ENCODE measurements at places on chromosomes 2 and 18.

- no peak for DNase-seq
Measured at GRCh38 chr2:200603972-200604371, 18.2 kb downstream of the AOX1 start.

DNA sequence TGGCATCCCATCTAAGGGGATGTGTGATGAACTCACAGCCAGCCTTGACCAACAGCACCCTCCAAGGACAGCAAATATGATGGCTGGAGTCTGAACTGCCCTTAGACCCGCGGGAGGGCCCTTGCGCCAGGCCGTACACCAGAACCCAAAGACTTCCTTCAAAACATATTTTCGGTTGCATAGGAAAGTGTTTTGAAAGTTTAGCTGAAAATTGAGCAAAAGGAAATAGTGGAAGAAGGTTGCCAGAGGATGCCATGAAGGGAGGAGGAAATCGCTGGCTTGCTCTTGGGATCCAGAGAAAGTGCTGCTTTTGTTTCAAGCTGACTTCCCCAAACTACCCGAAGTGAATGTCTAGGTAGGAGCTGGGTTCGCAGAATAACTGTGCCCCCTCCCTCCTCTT is 61.3 kb downstream of the IL1R2 start:
- DNase-seq, result no peak

DNA sequence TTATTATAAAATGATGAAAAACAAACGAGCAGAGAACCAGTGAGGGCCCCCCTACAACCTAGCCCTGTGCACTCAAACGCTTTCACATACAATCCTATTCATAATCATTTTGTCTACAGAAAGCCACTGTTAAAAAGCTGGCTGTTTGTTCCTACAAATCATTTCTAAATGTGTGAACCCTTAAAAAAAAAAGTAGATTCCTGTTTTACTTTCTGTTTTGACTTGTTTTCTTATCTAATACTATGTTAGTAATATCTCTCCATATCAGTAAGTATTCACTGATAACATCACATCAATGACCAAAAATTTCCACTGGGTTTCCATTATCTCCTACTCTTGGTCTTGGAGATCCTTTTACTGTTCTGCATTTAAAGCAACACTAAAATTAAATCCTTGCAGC is 128.8 kb upstream of the TTC39C start:
- peak; percentile 50 for DNase-seq

- no peak for DNase-seq
Measured at GRCh38 chr2:237505188-237505939, 18.3 kb downstream of the MLPH start.
